ENCODE measurements at places on chromosomes 7 and 10.
A peak's percentile ranks its signal among the peaks of the same experiment; 100 is the strongest.

DNA sequence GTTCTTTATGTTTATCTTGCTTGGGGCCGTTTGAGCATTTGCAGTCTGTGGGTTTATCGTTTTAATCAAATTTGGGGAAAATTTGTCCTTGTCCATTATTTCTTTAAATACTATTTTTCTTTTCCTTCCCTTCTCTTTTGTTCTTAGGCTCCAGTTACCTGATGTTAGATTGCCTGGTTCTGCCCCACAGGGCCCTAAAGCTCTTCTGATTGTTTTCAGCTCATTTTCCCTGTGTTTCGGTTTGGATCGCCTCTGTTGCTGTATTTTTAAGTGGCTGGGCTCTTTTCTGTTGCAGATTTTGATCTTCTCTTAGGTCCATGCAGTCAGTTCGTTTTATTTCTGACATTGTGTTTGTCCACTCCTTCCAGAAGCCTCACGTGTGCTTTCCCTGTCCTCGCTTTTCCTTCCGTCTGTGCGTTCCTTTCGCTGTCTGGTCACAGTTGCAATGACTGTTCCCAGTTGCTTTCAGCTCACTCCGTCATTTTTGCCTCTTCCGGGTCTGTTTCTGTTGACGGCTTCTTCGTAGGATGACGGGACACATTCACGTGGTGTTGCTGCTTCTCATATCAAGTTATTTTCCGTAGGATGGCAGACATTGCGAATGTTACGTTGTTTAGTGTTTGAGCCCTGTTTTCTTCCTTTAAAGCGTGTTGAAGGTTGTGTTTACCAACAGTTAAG lies 111.4 kb downstream of the INPP5A start:
- no peaks in the 10 kb centered on the region for H3K36me3 ChIP-seq
- H3K27ac ChIP-seq: no peak overlapping the region
- DNase-seq: no peak
- no peaks in the 10 kb centered on the region for H3K4me1 ChIP-seq
- no peak overlapping the region for H3K4me3 ChIP-seq

GRCh38 chr7:1681581-1681980 lies 11.5 kb downstream of the ELFN1 start:
- H3K27ac ChIP-seq: no peak overlapping the region
- H3K36me3 ChIP-seq: peaks cover 3% of the 10 kb centered on the region
- no peaks in the 10 kb centered on the region for H3K4me1 ChIP-seq
- H3K27me3 ChIP-seq: peaks cover 13% of the 10 kb centered on the region
- DNase-seq: no peak

DNA sequence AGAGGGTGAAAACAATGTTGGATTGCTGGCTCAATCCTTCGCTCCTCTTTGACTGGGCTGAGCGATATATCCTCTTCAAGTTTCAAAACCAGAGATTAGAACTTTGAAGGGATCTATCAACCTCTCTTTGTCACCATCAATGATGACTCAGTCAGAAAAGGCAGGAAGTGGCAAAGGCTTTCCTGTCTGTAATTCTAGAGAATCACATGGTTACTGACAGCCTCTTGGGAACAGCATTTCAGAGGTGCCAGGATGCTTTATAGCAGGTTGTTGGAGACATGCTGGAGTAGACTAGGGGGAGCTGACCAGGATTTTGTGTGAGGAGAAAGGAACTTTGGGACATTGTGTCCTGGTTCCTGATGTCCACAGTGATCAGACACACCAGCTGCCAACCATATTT lies 81.3 kb downstream of the PRKCQ start:
- H3K4me1 ChIP-seq: peaks cover 42% of the 10 kb centered on the region
- peak; percentile 22 for DNase-seq
- peak overlapping the region; percentile 40 for H3K4me3 ChIP-seq
- no peaks in the 10 kb centered on the region for H3K27me3 ChIP-seq

GRCh38 chr7:17297243-17297642 lies 1.2 kb upstream of the AHR start:
- H3K36me3 ChIP-seq: peaks cover 15% of the 10 kb centered on the region
- H3K4me3 ChIP-seq: peak overlapping the region; percentile 77
- no peaks in the 10 kb centered on the region for H3K27me3 ChIP-seq
- DNase-seq: no peak
- H3K4me1 ChIP-seq: peaks cover 24% of the 10 kb centered on the region
- peak overlapping the region; percentile 86 for H3K27ac ChIP-seq

- H3K4me3 ChIP-seq: no peak overlapping the region
- DNase-seq: no peak
- H3K4me1 ChIP-seq: peaks cover 3% of the 10 kb centered on the region
- no peak overlapping the region for H3K27ac ChIP-seq
These were observed 167.2 kb downstream of the LCOR start for GRCh38 chr10:96999337-96999736.

- H3K27ac ChIP-seq: no peak overlapping the region
- peaks cover 2% of the 10 kb centered on the region for H3K36me3 ChIP-seq
- H3K27me3 ChIP-seq: peaks cover 16% of the 10 kb centered on the region
These were observed 33.7 kb upstream of the TNRC18 start for GRCh38 chr7:5457245-5457735.

GRCh38 chr10:82867056-82867455 lies 992.1 kb downstream of the NRG3 start:
- no peak overlapping the region for H3K27ac ChIP-seq
- no peak for DNase-seq
- H3K27me3 ChIP-seq: no peaks in the 10 kb centered on the region
- H3K4me1 ChIP-seq: no peaks in the 10 kb centered on the region

- no peak for DNase-seq
- H3K36me3 ChIP-seq: no peaks in the 10 kb centered on the region
- H3K4me1 ChIP-seq: peaks cover 9% of the 10 kb centered on the region
- no peak overlapping the region for H3K27ac ChIP-seq
These were observed 14.2 kb downstream of the ADRB1 start for GRCh38 chr10:114057855-114058254.

GRCh38 chr7:43803865-43804264 lies 45.4 kb downstream of the BLVRA start:
- no peak overlapping the region for H3K27ac ChIP-seq
- H3K27me3 ChIP-seq: no peaks in the 10 kb centered on the region
- DNase-seq: no peak
- no peaks in the 10 kb centered on the region for H3K4me1 ChIP-seq
- peaks cover 18% of the 10 kb centered on the region for H3K36me3 ChIP-seq

- peaks cover 6% of the 10 kb centered on the region for H3K36me3 ChIP-seq
- DNase-seq: no peak
- no peaks in the 10 kb centered on the region for H3K4me1 ChIP-seq
- H3K27me3 ChIP-seq: no peaks in the 10 kb centered on the region
- H3K4me3 ChIP-seq: no peak overlapping the region
These were observed 65.8 kb downstream of the MTURN start for GRCh38 chr7:30200591-30200990.
